ENCODE measurements at places on chromosomes 3 and 15.

DNA sequence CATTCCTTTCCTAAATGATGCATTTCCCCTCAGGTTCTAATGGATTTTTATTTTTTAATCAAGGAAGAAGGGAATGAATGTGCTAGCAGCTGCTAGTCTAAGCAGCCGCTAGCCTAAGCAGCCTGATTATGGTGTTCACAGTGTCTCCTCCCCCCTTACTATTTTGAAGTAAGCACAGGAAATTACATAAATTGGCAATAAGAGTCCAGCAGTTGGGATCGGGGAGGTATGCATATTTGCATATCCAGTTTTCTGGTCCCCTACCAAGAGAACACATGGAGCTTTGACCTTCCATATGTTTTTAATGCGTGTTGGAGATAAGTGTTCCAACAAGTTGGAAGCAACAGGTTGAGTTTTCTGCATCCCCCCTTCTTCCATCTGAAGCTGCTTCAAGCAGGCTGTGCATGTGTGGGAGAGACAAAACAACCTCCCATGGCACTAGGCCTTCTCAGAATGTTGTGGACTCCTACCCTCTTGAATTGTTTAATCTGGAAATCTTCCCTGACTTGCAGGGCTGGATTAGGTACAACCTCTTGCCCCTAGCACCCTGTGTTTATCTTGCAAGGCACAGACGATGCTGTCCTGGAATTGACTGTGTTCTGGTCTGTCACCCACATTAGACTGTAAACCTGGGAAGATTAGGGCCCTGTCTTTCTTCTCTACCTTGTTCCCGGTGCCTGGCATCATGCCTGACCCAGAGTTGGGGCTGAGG lies 124.8 kb upstream of the LRIG1 start:
- DNase-seq = no peak

GRCh38 chr3:28860307-28860706 lies 420.6 kb upstream of the RBMS3 start:
- no peak for DNase-seq

DNA sequence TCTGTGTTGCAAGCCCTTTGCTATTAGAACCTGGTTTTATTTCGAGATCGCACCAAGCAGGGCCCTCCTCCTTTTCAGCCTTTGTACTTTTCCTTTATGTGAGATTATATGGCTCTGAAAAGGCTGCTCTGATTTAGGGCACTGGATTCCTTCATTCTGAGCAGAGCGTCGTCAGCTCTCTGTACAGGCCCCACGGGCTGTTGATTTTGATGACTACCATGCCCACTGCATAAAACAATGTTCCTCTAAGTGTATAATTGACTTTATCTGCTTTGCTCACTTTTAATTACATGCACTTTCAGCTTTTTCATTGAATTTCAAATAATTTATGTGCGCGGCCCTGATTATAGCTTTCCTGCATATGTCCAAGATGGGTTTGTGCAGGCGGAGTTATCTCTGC lies 4.4 kb upstream of the PSMD6 start:
- DNase-seq = no peak

GRCh38 chr3:179088306-179088705 lies 16.7 kb upstream of the ZMAT3 start:
- no peak for DNase-seq

DNA sequence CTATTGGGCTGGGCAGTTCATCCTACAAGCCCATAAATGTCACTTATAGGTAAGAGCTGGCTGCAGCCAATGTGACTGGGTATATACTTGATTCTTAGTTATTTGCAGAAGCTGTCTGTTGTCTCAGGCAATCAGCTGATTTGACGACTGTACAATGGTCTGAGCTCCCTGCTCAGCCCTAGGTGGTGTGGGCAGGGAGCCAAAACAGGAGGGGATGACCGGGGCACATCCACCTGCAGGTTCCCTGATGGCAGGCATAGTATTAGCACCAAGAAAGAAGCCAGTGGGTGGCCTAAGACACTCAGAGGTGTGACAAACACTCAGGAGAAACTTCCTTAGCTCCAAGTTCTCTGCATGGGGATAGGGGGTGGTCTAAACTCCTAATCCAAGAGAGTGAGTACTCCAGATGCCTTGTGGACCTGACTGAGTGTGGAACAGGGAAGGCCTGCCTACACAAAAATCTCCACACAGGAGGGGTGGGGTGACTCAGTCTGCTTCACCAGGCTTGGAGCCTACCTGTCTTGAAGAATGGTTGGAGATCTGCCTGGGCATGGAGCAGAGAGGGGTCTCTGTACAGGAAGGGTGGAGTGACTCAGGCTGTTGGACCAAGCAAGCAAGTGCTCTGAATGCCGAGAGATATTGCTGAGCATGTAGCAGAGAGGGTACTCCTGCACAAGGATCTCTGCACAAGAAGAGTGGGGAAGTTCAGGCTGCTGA lies 690.4 kb upstream of the NAALADL2 start:
- no peak for DNase-seq

DNA sequence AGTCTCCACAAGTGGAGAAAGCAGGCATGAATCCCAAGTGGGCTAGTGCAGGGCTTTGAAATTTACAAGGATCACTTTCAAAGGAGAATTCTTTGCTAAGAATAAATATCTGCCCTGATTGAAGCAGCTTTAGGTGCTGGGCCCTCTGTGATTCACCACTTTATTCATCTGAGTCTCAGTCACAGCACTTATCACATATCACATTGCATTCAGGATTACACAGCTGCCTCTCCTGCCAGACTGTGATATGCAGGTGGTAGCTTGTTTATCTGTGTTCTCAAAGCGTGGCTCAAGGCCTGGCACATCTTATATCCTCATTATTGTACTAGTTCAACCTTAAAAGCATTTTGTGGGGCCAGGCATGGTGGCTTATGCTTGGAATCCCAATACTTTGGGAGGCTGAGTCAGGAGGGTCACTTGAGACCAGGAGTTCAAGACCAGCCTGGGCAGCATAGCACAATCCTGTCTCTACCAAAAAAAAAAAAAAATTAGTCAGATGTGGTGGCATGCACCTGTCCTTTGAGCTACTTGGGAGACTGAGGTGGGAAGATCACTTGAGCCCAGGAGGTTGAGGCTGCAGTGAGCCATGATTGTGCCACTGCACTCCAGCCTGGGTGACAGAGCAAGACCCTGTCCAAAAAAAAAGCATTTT lies 156.9 kb upstream of the EIF1B start:
- no peak for DNase-seq

GRCh38 chr3:122331886-122332285 lies 6.8 kb downstream of the CSTA start:
- DNase-seq = no peak

DNA sequence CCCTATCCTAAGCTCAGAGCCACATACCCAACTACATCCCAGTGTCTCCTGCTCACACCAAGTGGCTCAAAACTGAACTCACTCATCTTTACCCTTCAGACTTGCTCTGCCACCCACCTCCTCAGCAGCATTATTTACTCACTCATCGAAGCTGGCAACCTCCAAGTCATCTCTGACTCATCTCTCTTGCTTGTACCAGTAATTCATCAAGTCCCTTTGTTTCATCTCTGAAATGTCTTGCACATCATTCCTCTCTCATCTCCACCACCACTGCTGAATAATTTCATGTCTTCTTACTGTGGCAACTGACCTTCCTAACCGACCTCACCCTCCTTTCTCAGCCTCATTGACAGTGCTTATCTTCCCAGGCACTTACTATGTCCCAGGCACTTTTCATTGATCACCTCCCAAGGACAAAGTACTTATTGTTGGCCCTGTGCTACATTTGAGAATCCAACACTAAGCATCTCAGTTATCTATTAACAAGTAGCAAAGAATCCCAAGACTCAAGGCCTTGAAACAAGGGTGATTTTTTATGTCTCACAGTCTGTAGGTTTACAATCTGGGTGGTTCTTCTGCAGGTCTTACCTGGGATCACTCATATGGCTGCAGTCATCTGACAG lies 82.0 kb downstream of the MRPL46 start:
- no peak for DNase-seq

- DNase-seq = peak; percentile 44
These were observed 57.7 kb downstream of the SLC12A8 start for GRCh38 chr3:125154800-125155269.

GRCh38 chr15:70152070-70152480 lies 54.4 kb upstream of the TLE3 start:
- no peak for DNase-seq

GRCh38 chr3:94359996-94360395 lies 297.1 kb downstream of the NSUN3 start:
- DNase-seq = no peak

DNA sequence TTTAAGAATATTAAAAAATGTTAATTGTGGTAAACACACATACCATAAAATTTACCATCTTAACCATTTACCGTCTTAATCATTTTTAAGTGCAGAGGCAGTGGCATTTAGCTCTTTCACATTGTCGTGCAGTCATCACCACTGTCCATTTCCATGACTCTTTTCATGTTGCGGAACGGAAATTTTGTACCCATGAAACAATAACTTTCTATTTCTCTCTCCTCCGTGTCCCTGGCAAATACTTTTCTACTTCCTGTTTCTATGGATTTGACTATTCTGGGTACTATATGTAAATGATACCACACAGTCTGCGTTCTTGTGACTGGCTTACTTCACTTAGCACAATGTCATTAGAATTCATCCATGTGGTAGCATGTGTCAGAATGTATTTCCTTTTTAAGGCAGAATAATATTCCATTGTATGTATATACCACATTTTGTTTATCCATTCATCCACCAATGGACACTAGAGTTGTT lies 27.9 kb downstream of the AKAP13 start:
- peak; percentile 51 for DNase-seq

- no peak for DNase-seq
These were observed 811.4 kb downstream of the NAALADL2 start for GRCh38 chr3:175670557-175670956.

DNA sequence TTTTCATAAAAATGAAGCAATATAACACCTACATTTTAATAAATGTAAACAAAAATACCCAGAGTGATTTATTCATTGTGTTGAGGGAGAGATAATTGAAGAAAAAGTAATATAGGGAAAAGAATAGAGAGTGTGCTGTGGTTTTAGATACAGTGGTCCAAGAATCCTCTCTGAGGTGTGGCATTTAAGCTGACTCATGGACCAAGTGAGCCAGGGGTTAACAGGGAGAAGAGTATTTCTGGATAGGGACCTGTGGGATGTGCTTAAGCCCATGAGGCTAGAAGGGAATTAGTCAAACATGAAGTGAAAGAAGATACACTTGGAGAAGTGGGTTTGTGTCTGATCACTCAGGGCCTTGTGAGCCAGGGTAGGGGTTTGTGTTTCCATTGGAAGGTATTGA lies 680.7 kb upstream of the GRM7 start:
- DNase-seq = no peak

DNA sequence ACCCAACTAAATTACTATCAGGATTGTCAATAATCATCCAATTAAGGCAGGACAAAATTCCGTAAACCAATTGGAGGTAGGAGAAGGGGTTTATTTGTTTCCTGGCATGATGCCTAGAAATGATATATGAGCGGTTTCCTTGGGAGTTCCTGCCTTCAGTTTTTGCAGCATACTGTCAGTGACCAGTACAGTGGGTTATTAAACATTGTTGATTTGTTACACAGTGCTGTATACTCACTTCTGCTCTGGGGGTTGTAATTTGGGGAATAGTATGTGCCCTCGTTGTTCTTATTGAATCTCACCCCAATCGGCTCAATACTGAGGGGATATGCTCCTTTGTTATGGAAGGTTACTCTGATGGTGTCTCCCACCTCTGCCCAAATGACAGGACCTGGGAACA lies 22.2 kb downstream of the CP start:
- DNase-seq = no peak

- DNase-seq = peak; percentile 22
These were observed 476 bp downstream of the IP6K2 start for GRCh38 chr3:48716508-48716981.

GRCh38 chr3:122912772-122913538 lies 114.6 kb downstream of the SEMA5B start:
- no peak for DNase-seq

GRCh38 chr3:189890496-189890895 lies 230.2 kb downstream of the P3H2 start:
- no peak for DNase-seq

- peak; percentile 55 for DNase-seq
These were observed 38.6 kb downstream of the ACSBG1 start for GRCh38 chr15:78195735-78196201.

- DNase-seq = no peak
These were observed 39.2 kb upstream of the GOLIM4 start for GRCh38 chr3:168134931-168135330.

DNA sequence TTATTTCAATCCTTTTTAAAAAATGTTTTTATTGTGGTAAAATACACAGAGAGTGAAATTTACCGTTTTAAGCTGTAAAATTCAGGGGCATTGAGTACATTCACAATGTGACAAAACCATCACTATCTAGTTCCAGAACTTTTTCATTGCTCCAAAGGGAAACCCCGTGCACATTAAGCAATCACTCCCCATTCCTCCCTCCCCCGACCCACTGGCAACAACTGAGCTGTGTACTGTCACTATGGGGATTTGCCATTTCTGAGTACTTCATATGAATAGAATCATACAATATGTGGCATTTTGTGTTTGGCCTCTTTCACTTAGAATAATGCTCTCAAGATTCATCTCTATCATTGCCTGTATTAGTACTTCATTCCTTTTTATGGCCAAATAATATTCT lies 45.5 kb upstream of the BOC start:
- DNase-seq = no peak

- DNase-seq = no peak
These were observed 4.5 kb upstream of the FES start for GRCh38 chr15:90879730-90880366.

- DNase-seq = no peak
These were observed 14.1 kb downstream of the LCMT2 start for GRCh38 chr15:43316016-43316970.
